ENCODE measurements at places on chromosomes 11 and 22.

DNA sequence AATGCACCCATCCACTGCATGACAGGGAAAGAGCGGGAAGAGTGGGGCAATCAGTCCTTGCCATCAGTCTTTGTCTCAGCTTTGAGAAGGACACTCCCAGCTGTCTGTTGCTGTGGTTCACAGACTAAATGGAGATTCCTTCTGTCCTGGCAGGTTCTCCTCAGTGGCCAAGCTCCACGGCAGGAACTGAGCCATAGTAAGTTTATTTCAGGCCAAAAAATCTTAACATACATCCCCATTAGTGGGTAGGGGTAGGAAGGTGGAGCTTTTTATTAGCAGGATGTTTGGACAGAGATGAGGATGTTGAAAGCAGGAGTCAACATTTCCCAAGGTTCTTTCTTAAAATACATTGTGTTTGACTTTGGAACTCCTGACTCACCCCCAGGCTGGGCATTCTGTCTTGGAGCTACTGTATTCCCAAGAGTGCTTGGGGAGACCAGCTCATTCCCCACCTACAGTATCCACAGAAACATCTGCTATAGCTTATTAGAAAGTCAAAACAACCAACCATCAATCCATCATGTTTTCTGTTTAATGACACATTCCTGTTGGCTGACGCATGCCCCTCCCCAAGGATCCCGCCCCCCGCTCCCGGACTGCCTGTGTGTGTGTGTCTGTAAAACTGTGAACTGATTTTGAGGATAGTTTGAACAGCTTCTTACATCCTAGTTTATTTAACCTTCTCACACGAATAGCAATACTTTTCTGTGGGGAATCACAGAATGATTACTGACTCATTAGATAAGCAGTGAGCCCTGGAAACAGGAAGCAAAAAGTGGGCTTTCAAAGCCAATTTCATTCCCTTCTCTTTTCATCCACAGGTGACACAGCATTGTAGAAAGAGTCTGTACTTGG, 109.5 kb downstream of the CCDC81 start:
- DNase-seq: no peak

DNA sequence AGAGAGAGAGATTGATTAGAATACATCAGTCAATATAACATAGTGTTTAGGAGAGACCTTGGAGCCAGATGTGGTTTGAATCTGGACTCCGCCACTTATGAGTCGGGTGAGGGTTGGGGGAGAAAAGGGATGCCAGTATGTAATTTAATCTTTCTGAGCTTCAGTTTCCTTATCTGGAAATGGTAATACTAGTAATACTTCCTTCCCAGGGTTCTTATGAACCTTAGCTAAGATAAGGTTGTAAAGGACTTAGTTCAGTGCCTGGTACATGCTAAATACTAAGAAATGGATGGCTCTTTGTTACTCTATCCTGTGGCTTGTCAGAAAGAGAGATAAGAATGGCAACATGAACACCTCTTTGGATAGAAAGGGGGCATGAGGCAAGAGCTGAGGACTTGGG, 226.1 kb upstream of the NARS2 start:
- no peak for DNase-seq

DNA sequence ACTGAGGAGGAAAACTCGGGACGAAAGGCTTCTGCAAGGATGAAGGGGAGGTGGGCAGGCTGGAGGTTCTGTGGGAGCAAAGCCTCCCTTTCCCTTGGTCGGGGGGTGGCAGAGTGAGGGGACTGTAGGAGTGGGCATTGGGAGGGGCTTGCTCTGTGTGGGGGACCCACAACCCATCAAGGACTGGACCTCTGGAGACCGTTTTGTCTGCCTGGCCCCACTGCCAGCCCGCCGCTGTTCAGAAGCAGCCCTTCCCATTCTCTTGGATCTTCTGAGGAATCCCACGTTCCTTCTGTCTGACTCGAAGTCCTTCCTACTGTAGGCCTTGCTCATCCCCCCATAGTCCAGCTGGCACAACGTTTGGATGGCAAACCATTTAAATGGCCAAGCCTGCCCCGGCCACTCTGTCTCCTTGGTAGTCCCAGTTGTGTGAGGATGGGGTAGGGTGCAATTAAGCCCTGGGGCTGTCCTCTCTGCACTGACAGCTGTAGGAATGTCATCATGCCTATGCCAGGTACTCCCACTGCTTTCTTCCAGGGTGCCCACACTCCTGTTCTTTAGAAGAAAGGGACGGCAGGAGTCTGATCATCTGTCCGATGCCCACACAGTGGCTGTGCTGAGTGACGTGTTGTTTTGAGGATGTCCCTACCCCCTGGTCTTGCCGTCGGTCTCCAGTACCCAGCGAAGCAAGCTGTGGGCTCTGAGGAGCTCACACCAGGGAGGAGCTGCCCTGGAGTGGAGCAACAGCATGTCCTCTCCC, 17.0 kb upstream of the NECTIN1 start:
- no peak for DNase-seq

GRCh38 chr11:26131406-26131805, 200.5 kb upstream of the ANO3 start:
- DNase-seq: no peak

- no peak for DNase-seq
These were observed 421.6 kb downstream of the METTL15 start for GRCh38 chr11:28529540-28530410.

- no peak for DNase-seq
These were observed 15.8 kb downstream of the PHLDB1 start for GRCh38 chr11:118623269-118623655.
